ENCODE measurements at places on chromosomes 3 and 15. TPM values are rescaled to one million over a fixed set of nuclear protein-coding genes. Genes with fewer than 3 reads are reported as not detected.
A peak's percentile ranks its signal among the peaks of the same experiment; 100 is the strongest.

ANKRD34C gene
- total RNA-seq, result not detected

GRCh38 chr3:139339219-139339906, 4.5 kb upstream of the MRPS22 start:
- no peak for DNase-seq

- no peak for DNase-seq
Measured at GRCh38 chr3:14177580-14178246, 688 bp downstream of the XPC start.

DNA sequence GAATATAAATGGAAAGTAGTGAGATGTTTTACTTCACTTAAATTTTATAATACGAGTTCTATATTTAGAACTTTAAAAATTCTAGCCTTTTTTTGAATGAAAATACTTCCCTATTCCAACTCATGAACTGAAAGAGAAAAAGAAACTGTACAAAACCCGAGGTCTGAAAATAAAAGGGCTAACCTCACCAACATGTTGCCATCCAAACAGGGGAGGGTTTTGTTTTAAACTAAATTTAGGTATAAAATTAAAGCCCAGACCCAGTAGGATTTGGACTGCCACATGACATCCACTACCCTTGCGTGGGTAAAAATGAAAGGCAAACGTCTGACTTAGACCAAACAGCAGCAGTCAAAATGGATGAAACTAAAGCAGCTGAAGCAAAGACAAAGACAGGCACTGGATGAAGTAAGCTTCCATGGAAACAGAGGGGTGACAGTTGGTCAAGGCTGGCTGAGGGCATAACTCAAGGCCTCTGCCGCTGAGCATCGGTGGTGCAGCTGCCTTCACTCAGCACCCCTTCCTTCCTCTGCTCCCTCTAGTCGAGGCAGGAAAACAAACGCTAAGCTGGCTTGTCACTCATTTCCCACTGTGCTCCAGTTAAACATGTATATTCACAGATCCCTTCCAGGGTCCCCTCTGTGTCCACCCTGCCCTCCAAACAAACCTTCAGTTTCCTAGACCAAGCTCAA, 58.1 kb downstream of the TM4SF4 start:
- no peak for DNase-seq

GRCh38 chr3:152480282-152480953, 211.7 kb downstream of the MBNL1 start:
- DNase-seq, result peak; percentile 77

DNA sequence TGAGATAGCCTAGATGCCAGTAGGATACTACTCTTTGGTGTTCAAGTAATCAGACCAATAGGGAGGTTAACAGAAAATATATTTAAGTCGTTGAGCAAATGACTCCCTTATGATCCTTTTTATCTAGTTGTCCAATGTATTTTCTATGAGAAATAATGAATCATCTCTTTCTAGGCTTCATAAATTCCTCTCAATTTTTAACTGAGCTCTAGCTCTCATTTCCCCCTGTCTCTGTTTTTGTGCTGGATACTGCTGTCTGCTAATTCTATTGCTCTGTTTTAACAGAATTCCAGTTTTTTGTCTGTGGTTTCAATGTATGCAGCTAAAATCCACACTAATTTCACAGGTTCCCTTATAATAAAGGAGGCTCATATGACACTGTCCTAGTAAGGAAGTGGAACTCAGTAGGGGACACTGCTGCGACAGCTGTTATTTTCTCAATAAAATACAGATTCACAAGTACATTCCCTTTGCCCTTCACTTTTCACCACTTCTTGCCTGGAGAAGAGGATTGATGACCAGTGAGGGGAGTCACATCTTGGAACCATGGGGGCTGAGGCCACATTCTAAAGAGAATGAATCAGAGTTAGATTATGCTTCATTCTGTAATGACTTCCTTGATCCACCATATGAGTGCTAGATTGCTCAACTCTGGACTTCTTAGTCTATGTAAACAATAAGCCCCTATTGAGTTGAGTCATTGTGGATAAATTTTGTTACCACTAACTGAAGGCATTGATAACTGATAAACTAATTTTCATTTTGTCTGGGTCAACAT, 558.7 kb upstream of the KCNMB2 start:
- no peak for DNase-seq

- DNase-seq, result no peak
Measured at GRCh38 chr15:69841113-69841828, 256.4 kb downstream of the TLE3 start.

- no peak for DNase-seq
Measured at GRCh38 chr3:132984181-132984580, 54.0 kb upstream of the TMEM108 start.

DNA sequence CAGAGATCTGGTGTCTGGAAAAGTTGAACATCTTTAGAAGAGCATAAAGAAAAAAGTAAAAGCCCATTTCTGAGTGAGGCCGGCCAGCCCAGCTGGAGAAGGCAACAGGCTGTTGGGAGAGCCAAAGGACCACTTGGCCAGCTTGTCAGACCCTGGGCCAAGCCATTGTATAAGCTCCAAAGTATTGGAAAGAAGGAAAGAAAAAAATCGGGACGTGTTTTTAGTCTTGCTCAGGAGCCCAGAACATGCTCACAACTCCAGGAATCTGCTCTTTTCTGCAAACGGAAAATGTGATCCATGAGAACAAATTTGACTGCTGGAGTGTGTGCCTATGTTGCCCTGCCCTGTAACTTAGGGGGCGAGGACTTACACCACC, 10.4 kb upstream of the CLPX start:
- DNase-seq, result no peak

Data from GM12878 (cell line).